ENCODE measurements at places on chromosomes 6 and 20. TPM values are rescaled to one million over a fixed set of nuclear protein-coding genes. Genes with fewer than 3 reads are reported as not detected.

DNA sequence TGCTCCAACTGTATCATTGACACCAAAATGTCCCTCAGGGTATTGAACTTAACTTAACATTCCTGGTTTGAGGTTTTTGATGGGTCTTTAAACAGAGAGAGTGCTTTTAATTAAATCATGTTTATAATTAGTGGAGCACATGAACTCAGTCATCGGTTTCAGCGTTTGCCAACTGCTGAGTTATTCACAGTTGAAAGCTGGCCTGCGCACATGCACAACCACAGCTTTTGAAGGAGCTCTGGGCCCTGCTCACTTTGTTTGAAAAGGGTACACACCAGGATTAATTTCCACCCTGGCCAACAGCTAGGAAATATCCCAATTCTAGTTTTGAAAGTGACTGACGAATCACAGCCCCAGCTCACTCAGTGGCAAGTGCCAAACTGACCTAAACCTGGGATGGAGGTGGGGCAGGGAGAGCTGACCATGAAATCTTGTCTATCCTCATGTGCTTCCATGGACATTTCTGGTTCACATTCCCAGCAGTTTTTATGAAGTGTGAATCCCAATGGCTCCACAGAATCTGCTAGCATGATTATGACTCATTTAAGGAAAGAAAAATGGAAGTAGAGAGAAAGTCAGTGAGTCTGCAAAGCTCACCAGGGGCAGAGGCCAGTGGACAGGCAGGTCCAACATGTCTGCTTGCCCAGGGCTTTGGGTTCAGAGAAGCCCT is 247.8 kb downstream of the FNDC1 start:
- no peak for DNase-seq

GRCh38 chr6:25414168-25414567 is 135.0 kb downstream of the CARMIL1 start:
- no peak for DNase-seq

GRCh38 chr6:145569140-145569539 is 166.2 kb downstream of the EPM2A start:
- no peak for DNase-seq

- DNase-seq, result no peak
Observed at GRCh38 chr20:43304598-43304997, 114.9 kb upstream of the PTPRT start.

- DNase-seq, result no peak
Observed at GRCh38 chr6:106046116-106046853, 39.9 kb upstream of the PRDM1 start.

DNA sequence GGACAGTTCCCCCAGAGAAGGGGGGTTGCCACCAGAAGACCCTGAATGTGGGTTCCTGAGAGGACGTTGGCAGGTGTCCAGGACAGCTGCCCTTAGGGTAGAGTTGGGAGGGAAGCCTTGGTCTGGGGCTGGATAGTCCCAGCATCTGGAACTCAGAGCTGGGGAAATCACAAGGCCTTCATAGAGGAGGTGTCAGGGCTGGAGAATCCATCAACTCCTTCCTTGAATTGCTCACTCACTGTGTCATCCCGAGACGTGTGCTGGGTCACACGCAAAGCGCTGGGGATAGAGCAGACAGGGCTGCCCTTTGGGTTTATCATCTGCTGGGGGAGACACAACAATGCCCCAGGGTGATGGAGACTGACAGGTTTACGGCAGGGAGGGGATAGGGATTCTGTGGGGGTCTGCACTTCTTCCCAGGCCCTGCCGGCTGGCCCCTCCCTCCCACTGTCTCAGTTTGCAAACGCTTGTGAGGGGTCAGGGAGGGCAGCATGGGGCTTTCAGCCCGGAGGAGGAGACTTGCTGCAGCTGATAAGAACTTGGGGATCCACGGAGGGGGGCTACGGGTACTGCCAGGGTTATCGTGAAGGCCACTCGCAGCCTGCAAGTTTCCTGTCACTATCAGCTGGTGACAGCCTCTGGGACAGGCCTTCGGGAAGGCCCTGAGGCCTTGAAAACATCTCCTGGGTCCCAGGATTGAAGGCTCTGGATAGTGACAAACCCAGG is 18.6 kb downstream of the RBM38 start:
- DNase-seq, result no peak

GRCh38 chr20:9615766-9616454 is 101.5 kb downstream of the LAMP5 start:
- no peak for DNase-seq

- DNase-seq, result no peak
Observed at GRCh38 chr6:85764844-85765243, 122.2 kb upstream of the SYNCRIP start.

GRCh38 chr20:1854246-1854645 is 41.0 kb upstream of the SIRPA start:
- no peak for DNase-seq

DNA sequence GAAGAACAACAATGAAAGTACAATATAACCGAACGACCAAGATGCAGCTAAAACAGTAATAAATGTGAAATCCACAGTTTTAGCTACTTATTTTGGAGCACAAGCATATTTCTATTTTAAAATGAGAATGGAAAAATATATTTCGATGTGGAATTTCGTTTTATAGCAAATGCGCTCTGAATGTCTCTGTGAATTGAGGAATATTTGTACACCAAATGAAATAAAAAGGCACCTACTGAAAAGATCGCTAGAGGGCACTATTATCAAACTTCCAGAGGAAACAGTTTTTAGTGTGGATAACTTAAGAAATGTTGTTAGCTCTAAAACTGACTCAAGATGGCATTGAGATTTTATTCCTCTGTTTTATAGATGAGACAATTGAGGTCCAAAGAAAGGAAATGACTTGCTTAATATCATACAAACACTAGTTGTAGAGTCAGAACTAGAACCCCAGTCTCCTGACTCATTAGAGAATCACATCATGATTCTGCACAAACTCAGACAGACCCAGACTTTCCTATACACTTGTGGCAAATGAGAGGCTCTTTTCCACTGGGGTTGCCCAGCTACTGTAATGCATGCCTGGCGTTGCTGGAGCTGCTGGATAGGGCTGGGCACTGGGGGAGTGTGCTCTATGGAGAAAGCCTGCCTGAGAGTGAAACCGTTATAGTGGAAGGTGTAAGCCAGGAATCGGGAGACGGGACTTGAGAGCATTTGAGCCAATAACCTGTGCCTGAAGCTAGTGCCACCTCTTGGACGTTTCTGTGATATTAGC is 51.9 kb downstream of the GCLC start:
- no peak for DNase-seq

- no peak for DNase-seq
Observed at GRCh38 chr6:106800379-106800778, 171.0 kb downstream of the QRSL1 start.

- no peak for DNase-seq
Observed at GRCh38 chr20:62280303-62280702, 22.5 kb upstream of the ADRM1 start.

GRCh38 chr6:4308364-4308763 is 173.0 kb upstream of the ECI2 start:
- DNase-seq, result no peak

GRCh38 chr6:134689177-134689576 is 260.7 kb downstream of the ALDH8A1 start:
- no peak for DNase-seq

DNA sequence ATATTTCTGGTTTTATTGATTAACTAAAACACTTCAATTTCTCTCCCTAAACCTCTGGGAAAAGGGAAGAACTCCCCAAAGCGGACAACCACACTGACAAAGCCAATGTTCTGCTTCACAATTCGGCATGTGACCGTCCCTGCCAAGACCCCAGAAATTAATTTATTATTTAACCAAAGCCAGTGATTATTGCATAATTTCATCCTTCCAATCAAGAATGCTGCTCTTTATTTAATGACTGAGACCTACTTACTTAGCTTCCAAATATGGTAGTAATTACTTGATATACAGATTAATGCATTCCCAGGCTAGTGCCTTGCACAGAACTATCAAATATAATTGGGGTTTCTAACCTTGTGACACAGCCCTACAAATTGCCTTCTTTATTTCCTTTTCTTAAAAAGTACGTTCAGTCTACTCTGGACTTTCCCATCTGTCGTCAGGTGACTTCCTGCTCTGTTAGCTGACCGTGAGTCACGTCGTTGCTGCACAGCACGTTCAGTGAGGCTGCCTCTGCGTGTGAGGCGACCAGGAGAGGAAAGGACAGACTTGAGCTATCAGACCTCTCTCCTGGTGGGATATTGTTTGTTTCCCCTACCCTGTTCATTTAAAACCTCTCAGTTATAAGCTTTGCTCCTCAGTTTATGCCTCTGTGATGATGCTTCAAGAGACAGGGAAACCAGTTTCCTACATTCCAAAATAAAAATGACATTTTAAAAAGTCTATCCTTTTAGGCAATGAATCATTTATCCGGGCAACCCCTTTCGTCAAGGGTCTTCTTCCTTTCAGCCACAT is 55.7 kb upstream of the TNFAIP3 start:
- peak; percentile 84 for DNase-seq

DNA sequence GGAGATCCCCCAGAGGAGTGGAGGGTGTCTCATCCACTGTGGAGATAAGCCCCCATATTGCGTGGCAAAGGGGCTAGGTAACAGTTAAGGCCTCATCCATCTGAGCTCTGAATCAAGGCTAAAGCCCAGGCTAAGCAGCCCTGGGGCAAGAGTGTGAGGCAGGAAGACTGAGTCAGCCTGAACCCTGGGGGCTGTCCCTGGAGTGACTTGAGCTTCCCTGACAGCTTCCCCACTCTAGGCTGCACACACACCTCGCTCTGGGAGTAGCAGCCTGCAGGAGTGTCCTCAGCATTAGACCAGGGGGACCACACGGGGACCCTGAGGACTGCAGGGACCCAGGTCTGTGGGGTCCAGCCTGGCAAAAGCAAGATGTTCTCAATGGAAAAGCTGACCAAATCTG is 27.9 kb downstream of the UBD start:
- no peak for DNase-seq

GRCh38 chr6:112253841-112254816 is at the start of gene LAMA4:
LAMA4 (minus strand) TSS chr6:112254567; CDS start chr6:112254150, 417 bp downstream.
- no peak for DNase-seq

DNA sequence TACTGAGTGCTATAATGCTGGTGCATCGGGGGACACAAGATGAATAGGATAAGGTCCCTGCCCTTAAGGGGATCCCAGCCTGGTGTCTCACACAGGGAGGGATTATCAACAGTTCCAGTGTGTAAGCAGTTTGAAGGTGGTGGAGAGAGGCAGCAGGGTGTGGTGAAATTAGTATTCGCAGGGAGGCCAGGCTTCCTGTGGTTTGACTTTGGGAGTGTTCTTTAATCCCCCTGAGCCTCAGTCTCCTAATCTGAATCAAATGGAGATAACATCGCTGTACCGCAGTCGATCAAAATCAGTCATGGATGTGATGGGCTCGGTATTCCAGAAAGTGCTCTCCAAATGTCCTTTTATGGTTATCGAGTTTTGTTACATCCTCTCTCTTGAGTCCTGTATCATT is 288.1 kb upstream of the SUPT3H start:
- no peak for DNase-seq

CNR1 gene
- total RNA-seq, result 35.0 TPM

SEMG1 gene
- total RNA-seq, result not detected

MYL9 gene
- 717 TPM for total RNA-seq

GSTA4 gene
- total RNA-seq, result 1.7 TPM

KHDC1L gene
- total RNA-seq, result not detected

SAMD5 gene
- total RNA-seq, result 1.3 TPM

RNF144B gene
- 52.3 TPM for total RNA-seq

PARD6B gene
- total RNA-seq, result 1.2 TPM

CHD6 gene
- 42.9 TPM for total RNA-seq

HM13 gene
- 84.9 TPM for total RNA-seq

All from ascending aorta (tissue), 2 donors.